ENCODE measurements at places on chromosomes 3 and 15.

DNA sequence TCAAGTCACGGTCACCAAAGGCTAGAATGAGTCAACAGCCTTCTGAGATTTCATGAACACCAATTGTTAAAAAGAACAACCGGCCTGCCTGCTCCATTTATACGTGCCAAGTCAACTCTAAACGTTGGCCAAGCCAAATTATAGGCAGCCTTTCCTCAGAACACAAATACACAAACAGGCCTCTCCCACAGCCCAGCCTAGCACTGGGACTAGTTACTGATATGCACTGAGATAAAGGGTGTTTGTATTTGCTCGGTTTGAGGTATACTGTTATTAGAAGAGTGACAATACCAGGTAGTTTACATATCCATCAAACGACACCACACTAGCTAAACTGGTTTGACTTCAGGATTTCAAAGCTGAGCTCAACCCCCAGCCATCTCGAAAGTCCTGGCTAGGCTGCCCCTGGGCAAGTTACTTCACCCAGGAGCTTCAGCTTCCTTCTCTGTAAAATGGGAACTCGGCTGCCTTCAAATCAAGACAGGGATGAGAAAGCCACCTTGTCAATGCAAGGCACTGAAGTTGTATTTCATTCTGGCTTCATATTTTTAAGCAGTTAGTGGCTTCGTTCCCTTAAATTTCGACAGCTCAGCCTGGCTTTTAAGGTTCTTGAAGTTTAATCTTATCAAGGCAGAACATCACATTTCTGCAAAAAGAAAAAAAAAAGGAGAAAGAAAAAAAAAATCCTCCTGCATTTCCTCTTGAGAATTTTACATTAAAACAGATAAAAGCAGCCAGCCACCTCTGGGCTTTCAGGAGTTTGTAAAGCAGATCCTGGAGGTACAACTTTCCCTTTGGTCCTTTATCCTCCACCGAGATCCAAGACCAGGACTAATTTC lies 4.0 kb downstream of the TLE3 start:
- DNase-seq, result peak; percentile 44

- no peak for DNase-seq
Observed at GRCh38 chr3:60086811-60087210, 1037.0 kb upstream of the CFAP20DC start.

GRCh38 chr3:17479681-17480405 lies 262.6 kb downstream of the TBC1D5 start:
- no peak for DNase-seq

GRCh38 chr15:70132139-70132538 lies 34.4 kb upstream of the TLE3 start:
- DNase-seq, result no peak

- no peak for DNase-seq
Observed at GRCh38 chr3:14531856-14532395, 8.2 kb downstream of the GRIP2 start.

- DNase-seq, result peak; percentile 75
Observed at GRCh38 chr3:13524979-13525669, 23.8 kb upstream of the FBLN2 start.

GRCh38 chr15:69568173-69569009 lies 115.8 kb downstream of the RPLP1 start:
- DNase-seq, result no peak

DNA sequence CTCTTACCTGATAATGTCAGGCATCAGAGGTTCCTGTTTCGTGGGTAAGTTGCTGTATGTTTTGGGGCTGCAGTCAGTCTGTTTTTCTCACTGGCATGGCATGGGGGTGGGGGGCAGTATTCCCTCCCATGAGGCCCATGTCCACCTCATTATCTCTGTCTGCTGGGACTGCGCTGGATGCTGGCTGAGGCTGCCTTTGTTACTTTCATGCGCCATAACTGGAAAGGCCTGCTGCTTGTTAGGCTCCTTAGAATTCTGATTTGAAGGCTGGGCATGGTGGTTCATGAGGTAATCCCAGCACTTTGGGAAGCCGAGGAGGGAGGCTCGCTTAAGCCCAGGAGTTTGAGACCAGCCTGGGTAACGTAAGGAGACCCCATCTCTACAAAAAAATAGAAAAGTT lies 9.8 kb downstream of the APBA2 start:
- no peak for DNase-seq

DNA sequence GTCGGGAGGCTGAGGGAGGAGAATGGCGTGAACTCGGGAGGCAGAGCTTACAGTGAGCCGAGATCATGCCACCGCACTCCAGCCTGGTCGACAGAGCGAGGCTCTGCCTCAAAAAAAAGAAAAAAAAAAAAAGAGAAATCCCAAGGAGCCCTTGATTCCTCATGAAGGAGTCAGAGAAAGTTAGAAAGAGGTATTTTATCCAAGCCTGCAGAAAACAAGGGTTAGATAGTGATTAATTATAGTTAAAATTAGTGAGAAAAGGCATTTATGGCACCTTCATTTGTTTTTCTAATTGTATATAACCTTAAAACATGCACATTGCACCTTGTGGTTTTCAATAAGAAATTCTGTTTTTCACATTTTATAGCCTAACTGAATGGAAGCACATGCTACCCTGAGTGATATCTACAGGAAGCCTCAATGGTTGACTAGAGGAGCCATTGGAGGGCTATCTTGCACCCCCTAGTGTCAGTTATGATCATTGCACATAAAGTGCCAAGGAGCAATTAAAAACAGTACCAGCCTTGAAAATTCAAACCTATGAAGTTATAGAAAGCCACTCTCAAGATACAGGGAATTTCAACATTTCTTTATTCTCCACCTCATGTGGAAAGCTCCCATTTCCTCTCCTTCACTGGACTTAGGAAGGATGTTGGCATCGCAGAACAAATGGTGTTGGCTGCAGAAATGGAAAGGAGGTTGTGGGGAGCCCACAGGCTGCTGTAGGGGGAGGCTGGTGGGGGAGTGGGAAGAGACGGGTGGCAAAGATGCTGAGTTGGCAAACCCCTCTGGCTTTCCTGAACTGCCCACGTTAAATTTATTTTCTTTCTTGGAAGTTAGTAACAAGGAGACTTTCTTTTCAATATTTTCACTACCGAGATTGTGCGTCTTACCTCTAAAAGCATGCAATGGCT lies 48.5 kb downstream of the ITGA11 start:
- DNase-seq, result peak; percentile 65

DNA sequence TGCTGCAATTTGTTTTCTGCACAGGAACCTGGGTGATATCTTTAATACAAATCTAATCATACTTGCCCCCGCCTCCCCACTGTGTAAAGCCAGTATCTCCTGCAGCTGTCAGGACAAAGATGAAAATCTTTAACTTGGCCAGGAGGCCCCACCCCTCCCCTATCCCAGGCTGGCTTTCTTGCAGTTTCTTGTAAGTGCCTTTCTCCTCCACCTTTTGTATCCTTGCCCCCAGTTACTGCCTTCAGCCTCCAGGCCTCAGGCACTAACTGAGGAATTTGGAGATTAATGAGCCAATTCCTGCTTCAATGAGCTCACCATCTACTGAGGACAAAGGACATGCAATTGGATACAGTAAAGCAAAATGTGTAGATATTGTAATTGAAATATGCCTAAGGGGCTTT lies 6.5 kb downstream of the GCSAM start:
- DNase-seq, result no peak

DNA sequence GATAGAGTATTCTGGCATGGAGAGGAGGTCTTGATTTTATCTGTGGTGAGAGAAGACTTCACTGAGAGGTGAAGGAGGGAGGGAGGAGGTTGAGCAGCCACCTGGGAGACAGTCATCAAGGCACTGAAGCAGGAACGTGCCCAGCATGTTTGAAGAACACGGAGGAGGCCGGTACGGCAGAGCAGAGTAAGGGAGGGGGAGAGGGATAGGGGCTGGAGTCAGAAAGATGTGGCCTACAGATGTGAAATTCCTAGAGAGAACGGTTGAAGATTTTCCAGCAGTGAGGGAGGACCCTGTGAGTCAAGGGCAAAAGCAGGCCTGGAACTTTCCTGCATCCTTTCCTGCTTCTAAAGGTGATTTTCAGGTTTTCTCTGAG lies 21.7 kb upstream of the IQCF6 start:
- DNase-seq, result no peak

Data from Jurkat, Clone E6-1 (cell line).